HTR-8/SVneo (cell line): ENCODE measurements at places on chromosomes 1 and 21.

DNA sequence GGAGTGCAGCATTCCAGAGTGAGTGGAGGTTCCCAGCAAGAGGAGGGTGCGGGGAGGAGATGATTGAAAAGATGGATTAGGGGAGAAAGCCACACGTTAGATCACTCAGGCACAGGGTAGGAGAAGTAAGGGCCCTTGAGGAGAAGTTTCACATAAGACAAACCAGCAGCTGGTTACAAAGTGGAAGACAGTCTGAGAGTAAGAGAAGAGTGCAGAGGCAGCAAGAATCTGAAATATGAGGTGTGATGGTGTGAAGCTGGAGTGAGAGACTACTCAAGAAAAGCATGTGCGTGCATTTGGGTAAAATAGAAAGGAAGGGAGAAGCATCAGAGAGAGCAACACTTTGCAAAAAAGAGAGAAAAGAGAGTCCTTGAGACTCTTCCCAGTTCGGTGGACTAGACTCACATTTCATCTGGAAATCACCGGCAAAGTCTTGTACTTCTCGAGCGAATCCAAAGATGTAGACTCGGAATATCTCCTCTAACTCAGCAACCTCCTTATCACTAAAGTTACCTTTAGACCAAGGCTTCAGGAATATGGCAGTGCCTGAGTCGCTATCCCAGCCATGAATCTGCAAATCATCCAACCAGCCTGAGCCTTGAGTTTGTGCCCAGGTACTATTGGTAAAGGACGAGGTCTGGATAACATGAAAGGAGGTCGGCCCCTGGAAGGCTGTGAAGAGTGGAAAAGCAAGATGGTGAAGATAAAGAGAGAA lies 783 bp downstream of the CD1B start:
- DNase-seq, result no peak

DNA sequence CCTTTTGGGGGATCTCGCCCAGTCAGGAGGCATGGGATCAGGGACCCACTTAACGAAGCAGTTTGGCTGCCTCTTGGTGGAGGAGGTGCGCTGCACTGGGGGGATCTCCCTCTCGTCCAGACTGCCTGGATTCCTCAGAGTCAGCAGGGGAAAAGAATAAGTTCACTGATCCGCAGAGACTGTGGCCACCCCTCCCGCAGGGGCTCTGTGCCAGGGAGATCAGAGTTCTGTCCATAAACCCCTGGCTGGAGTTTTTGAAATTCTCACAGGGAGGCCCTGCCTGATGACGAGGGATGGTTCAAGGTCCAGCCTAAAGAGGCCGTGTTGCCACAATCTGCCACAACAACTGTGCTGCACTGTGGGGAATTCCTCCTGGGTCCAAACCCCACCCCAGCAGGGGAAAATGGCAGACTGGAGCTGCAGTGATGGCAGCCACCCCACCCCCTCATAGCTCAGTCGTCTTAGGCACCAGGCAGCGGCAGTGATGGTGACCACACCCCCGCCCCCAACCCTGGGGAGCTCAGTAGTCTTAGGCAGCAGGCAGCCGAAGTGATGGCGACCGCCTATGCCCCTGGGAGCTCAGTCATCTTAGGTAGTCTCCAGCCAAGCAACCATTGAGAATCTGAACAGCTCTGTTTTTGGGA lies 273.8 kb upstream of the USP25 start:
- no peak for DNase-seq

DNA sequence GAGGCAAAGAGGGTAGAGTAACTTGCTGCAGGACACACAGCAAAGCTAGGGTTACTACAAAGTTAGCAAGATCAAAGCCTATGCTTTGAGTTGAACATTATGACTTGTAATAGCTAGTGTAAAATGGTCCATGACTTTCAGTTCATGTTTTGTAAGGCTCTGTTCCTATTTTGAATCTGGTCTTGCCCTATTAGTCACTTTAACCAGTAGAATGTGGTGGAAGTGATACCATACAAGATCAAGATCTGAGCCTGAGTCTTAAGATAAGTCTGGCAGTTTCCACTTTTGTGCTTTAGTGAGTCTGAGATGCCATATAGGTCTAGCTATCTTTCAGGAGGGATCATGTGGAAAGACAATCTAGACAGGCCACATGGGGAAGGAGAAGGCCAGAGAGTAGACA lies 282.1 kb upstream of the BRINP3 start:
- DNase-seq, result no peak

- DNase-seq, result no peak
These were observed 184.4 kb downstream of the SIPA1L2 start for GRCh38 chr1:232445361-232446106.

DNA sequence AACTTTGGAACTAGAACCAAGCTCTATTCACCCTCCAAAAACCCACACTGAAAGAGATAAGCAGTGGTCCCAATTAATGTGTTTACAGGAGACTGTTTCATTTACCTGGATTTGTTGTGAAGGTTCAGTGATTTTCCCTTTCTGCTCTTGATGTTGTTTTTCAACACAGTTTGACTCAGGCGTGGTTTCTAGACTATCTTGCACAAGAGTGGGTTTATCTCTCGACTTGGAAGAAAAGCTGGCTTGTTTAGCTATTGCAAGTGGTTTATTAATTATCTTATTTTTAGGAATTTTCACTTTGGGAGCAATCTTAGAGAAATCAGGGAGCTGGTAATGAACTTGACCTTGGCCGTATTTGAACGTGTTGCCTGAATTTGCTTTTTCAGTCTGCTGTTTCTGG lies 5.3 kb downstream of the AKNAD1 start:
- no peak for DNase-seq

- no peak for DNase-seq
These were observed 62.9 kb upstream of the ZNF326 start for GRCh38 chr1:89931964-89932363.

GRCh38 chr1:92291372-92291999 lies 7.3 kb downstream of the GLMN start:
- DNase-seq, result peak; percentile 20

- DNase-seq, result peak; percentile 39
These were observed 65.1 kb downstream of the DISC1 start for GRCh38 chr1:231691618-231692259.

DNA sequence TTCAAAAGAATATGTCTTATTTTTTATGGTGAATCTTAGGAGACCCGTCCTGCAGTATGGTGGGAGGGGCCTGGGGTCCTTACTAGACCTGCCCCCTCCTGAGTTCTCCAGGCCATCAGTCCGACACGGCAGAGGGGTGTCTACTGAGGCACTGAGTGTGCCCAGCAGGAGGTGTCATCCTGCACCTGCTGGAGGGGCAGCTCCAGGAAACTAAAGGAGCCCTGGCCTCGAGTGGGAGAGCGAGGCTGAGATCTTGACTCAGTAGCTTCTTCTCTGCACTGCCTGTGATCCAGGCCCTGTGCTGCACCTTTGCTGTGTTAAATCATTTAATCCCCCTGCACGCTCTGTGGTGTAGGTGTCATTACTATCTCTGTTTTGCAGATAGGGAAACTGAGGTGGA lies 587.7 kb downstream of the PTPRU start:
- no peak for DNase-seq

DNA sequence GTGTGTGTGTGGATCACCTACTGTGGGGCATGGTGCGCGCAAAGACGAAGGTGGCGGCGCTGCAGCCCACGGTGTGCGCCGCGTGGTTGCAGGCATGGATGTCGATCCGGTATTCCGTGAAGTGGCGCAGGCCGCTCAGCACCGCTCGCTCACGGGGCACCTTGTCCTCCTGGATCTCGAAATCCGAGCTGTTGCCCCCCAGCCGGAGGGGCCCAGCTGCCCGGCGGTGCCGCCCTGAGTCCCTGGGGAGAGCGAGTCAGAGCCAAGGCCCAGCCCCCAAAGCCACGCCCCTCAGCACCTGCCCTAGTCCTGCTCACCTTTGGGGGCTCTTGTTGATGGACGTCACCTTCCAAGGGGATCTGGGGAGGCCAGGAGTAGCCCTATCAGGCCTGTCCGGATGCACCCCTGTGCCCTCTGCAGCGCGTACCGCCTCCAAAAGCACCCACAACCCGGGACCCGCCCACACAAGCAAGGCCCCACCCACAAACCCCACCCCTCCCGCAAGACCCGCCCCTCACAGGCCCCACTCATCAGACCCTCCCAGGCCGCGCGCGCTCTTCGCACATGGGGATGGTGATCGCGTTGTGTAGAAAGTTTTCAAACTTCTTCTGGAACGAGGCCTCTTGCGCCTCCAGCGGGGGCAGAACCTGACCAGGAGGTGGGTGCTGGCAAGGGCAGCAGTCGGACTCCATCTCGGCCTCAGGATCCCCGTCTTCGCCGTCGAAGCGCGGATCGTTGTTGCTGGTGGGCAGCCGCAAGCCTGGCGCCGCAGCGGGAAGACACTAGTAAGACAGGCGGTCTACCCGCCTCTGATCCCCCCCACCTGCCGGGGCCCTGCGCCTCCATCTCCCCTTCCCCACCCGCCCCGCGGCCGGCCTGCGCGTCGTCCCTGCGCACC lies 13.6 kb downstream of the INSRR start:
- DNase-seq, result no peak

DNA sequence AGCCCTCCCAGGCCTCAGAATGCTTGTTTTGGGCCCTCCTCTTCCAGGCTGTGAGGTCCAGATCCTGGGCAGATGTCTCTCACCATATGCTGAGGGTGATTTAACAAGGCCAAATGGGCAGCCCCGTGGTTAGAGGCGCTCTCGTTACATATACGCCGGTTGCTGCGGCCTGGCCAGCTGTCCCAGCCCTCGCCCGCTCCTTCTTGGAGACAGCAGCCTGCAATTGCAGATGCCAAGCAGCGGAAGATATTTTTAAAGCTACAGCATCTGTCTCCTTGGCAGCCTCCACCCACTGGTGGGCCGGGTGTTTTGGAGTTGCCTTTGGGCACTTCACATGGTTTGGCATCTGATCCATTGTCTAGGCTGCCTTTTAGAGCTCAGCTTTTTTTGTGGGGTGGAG lies 178.8 kb upstream of the NFIA start:
- no peak for DNase-seq
